ENCODE measurements at places on chromosomes 12 and 14.

DNA sequence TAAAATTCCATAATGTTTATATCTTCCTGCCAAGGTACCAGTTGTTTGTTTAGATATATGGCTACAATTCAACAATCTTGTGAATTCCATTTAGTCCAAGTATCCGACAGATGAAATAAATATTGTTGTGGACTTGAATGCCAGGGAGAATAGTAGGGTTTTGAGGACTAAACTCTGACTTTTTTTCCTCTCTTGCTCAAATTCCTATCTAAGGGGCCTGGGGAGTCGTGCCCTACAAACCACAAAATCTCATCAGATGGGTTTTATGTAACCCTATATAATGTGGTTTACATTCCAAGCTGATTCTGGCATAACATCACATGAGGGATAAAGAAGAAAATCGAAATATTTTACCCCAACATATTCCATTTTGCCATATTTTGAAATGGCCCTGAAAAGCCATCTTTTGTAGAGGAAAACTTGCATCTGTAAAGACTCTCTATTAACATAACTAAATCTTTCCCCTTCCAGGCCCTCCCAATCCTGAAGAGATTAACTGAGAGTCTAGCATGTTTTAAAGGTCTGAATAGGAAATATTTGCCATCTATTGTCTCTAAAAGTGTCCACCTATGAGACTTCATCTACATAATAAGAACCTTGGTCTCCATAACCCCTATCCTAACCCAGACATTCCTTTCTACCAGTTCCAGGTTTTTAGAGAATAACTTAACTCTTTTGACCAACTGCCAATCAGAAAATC is 184.7 kb upstream of the KITLG start:
- DNase-seq: no peak

DNA sequence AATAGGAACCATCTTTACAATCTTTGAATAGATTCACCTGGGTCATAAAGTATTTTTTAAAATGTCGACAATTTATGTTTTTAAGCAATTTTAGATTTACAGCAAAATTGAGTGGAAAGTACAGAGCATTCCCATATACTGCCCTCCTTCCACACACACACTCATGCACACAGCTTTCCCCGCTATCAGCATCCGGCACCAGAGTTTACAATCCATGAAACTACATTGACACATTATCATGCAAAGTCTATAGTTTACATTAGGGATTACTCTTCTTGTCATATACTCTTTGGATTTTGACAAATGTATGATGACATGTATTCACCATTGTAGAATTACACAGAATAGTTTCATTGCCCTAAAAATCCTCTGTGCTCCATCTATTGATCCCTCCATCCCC is 9.0 kb upstream of the SYNE2 start:
- no peak for DNase-seq

- DNase-seq: no peak
Measured at GRCh38 chr12:10571141-10571540, 42.3 kb downstream of the MAGOHB start.

GRCh38 chr14:63510538-63510937 is 32.6 kb downstream of the PPP2R5E start:
- DNase-seq: no peak

GRCh38 chr12:74538491-74539258 is 1.0 kb downstream of the ATXN7L3B start:
- no peak for DNase-seq

DNA sequence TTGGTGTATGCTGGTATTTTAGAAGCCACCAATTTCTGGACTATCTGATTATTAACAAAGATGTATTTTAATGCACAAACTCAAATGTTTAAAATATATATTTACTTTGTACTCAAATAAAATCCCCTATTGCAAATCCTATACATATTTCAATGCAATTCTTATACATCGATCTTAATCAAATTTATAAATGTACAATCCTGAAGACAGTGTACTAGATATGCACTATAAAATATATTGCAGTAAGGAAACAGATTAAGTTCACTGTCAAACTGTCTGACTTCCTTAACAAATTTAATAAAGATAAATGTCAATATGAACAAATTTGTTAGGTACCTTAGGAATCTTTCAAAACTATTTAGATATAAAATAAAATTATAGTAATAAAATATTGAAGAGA is 43.9 kb downstream of the FOXA1 start:
- DNase-seq: no peak

- DNase-seq: no peak
Measured at GRCh38 chr14:53035336-53036210, 84.7 kb upstream of the FERMT2 start.
